ENCODE measurements at places on chromosomes 6 and 20. TPM values are rescaled to one million over a fixed set of nuclear protein-coding genes. Genes with fewer than 3 reads are reported as not detected.

GNRH2 gene
- not detected for total RNA-seq

MYMX gene
- total RNA-seq = not detected

SYNE1 gene
- total RNA-seq = 133 TPM

SSTR4 gene
- total RNA-seq = not detected

CD24 gene
- 4.5 TPM for total RNA-seq

FBXL4 gene
- 14.7 TPM for total RNA-seq

ATRN gene
- total RNA-seq = 35.2 TPM

TP53INP2 gene
- 2.1 TPM for total RNA-seq

DEF6 gene
- total RNA-seq = 0.18 TPM

KCNQ5 gene
- 2.6 TPM for total RNA-seq

SIRPB1 gene
- total RNA-seq = not detected

DDX43 gene
- total RNA-seq = 0.99 TPM
